ENCODE measurements at places on chromosomes 12 and 14.

- no peak for DNase-seq
Observed at GRCh38 chr14:63155511-63156185, 48.6 kb upstream of the RHOJ start.

- no peak for DNase-seq
Observed at GRCh38 chr12:115722181-115722580, 555.3 kb downstream of the MED13L start.

DNA sequence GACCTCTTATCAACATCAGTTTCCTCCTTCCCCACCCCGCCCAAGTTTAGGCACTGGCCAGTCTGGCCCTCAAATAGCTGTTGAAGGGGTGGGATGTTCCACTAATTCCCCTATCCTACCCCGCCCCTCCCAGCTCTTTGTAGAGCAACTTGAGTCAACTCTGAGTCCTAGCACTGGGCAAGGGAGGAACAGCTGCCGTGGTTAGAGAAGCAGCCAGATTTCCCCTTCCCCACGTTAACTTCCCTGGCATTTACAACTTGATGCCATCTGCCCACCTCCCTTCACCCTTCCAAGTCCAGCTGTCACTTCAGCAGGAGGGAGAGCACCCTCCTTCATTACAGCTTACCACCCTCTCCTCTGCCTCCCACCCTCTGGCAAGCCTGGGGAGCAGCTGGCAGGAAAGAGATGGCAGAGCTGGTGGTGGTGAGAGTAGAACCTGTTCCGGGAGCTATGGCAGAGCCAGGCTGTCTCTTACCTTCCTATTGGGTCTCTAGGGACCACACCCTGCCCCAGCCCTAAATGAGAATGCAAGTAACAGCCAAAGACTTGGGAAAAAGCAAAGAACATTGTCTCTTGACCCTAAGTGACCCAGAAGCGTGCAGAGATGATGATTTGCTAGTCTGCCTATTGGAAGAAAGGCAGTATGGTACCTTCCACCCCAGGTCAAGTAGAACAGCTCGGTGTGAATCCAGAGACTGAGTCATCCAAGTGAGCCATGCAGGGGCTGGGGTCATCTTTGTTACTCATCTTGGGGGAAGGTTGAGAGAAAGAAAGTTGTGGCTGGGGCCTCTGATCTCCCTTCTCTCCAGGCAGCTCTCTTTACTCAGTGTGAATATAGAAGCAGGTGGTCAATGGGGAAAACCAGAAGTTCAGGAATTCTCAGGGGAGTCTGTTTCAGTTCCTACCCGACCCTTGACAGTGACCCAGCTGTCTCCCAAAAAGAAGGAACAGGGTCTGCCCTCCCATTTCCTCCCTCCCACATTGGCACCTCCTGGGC lies 1.5 kb downstream of the BLOC1S1 start:
- DNase-seq = no peak

GRCh38 chr14:65613131-65613650 lies 200.7 kb downstream of the FUT8 start:
- DNase-seq = no peak

DNA sequence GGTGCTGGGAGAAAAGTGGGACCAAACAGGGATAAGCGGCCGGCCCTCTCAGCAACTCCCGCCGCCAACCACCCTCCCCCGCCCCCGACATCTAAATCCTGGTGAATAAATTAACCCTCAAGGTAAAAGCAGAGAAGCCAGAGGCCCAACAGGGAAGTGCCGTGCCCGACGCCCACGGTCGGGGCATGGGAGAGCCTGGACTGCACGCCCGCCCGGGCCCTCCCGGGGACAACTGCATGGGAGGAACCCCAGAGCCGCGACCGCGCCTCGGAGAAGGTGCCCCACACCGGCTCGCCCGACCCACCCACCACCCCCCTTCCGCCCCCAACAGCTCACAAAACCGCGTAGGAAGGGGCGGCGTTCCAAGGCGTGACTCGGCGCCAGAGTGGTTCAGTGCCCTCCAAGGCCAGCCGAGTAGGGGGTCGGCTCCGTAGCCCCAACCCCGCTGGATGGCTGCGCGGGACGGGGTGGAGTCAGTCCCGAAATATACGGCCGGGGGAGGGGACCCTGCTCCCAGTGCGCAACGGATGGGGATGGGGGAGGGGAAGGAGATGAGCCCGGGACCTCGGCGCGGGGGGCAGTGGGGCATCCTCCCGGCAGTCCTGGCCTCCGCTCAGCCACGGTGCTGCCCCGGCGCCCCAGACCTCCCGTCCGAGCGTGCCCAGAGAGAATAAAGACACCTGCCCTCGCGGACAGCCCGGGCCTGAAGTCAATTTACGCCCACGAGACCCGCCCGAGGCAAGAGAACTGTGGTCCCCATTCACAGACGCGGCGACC lies 732 bp downstream of the SLC25A29 start:
- no peak for DNase-seq

DNA sequence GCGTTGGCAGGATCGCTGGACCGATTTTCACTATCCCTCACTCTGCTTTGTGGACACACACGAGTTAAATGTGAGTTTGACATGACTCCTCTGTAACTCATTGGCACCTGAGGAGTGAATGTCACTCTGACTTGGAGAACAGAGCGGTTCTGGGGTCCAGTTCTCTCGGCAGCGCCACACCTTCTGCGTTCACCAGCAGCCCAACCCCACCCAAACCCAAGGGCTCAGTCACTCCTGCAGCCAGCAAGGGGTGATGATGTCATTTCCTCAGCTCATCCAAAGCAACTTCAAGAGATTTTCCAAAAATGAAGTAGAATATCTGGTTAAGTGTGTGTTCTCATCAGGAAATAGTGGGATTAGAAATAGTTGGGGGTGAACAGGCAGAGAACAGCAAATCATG lies 36.3 kb downstream of the ADGRD1 start:
- no peak for DNase-seq

DNA sequence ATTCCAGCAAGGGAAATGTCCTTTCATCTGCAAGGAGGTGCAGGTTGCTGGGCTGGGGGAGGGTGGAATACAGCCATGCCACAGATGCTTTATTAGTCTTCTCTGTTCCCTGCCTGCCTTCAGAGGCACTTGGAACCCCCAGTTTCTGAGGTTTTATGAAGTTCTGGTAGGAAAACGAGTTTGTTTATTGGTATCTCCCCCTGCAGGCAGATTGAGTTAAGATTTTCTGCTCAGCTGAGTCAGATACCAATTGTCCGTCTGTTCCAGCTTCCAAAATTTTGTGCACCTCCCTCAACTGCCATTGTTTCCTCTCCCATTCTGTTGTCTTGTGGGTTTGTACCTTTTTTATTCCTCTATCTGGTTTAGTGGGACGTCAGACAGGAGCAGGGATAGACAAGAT lies 155.6 kb downstream of the ETV6 start:
- DNase-seq = no peak

GRCh38 chr12:124332058-124332672 lies 37.3 kb downstream of the RFLNA start:
- DNase-seq = no peak

GRCh38 chr12:111454311-111454710 lies 48.6 kb downstream of the SH2B3 start:
- DNase-seq = no peak

- no peak for DNase-seq
Observed at GRCh38 chr12:29278673-29279420, 102.1 kb downstream of the ERGIC2 start.

- DNase-seq = no peak
Observed at GRCh38 chr12:48985475-48985897, 7.4 kb downstream of the WNT1 start.

DNA sequence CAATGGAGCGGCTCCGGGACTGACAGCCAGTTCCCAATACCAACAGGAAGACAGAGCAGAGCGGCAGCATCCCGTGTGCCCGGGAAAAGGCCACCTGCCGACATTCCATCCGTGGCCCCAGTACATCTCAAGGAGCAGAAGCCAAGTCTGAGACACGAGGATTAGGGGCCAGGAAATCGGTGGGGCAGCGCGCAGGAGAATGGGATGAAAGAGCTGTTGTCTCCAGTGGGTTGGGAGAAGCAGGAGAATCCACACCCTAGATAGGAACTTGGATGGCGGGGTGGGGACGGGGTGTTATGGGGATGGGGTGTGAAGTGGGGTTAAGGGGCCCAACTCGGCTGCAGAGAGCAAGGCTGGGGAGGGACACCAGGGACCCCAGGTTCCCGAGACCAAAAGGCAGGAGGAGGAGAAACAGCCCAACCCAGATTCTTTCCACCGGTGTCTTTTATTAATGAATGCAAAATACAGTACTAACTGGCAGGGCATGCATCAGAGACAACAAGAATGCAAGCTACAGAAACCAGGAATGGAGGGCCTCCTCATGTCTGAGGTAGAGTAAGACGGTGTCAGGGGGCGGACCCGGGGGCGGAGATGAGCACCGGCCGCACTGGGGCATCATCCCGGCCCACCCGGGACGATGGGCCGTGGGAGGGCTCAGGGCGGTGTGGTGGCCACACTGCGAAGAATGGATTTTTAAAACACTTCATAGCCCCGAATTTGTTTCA lies 50.3 kb downstream of the BEGAIN start:
- no peak for DNase-seq

DNA sequence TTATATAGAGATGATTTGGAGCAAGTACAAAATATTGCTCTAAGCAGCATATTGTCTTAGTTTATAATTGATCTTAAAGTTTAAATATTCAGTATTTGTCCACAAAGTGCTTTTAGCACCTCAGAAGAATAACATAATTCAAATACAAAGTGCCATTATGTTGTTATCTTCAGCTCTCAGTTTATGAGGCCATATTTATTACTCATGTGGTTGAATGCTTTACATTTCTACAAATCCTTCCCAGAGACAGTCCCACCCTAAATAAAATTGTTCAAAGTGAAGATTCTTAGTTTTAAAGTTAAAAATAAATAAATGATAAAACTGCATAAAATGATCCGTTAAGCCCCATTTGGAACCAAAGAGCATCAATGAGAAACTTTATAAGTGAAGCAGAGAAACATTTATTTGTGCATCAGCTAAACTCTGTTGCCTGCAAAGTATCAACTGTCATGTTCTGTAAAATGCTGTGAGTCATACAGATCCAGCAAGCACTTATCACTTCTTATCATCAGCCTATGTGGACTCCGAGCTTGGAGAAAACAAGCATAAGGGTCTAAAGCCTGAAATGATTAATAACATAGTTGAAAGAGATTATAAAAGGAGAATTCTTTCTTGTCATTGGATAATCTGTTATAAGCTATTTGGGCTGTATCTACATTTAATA lies 218.9 kb downstream of the ADAMTS20 start:
- DNase-seq = no peak

GRCh38 chr14:79197516-79197915 lies 1013.8 kb downstream of the DIO2 start:
- DNase-seq = no peak

DNA sequence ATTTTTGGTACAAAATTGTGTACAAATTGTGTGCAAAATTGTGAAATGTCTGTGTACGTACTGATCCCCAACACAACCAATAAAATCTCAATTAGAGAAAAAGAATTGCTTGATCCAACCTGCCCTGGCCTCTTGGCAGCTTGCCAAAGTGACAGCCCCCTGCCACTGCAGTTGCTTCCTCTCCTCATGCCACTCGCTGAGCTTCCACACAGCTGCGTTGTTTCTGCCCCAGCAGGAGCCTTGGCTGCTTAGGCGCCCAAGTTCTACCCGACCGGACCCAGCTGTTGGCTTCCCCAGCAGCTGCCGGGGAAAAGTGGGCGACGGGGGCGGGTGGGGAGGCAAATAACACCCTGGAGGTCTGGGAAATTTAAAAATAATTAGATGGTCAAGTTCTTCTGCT lies 171.8 kb upstream of the ATF7IP start:
- no peak for DNase-seq
